Heart right ventricle (tissue), 16 donors: ENCODE measurements at places on chromosomes 4 and X. TPM values are rescaled to one million over a fixed set of nuclear protein-coding genes. Genes with fewer than 3 reads are reported as not detected.

GRCh38 chrX:40107291-40108161 is 9.8 kb upstream of the BCOR start:
- peak; percentile 36 for DNase-seq

- DNase-seq, result no peak
These were observed 2.8 kb downstream of the EREG start for GRCh38 chr4:74367656-74368290.

- DNase-seq, result no peak
These were observed 70.6 kb downstream of the TRAPPC11 start for GRCh38 chr4:183729430-183730328.

DNA sequence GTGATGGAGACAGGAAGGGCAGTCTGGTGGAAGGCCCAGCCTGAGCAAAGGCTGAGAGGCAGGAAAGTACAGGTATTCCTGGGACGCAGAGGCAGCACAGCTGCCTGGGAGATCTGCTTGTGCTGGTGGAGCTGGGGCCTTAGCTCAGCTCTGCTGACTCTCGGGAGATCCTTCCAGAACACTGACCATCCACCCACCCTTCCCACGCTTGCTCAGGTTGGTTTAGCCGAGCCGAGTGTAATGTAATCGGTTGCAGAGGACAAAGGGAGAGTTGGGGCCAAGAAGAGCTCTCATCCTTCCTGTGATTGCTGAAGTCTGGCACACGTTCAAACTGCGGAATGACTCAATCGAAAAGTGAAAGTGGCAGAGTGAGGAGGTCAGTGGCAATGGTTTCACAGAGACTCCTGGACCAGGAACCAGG is 43.1 kb upstream of the GPR78 start:
- DNase-seq, result peak; percentile 41

PAGE2B gene
- total RNA-seq, result not detected

DNA sequence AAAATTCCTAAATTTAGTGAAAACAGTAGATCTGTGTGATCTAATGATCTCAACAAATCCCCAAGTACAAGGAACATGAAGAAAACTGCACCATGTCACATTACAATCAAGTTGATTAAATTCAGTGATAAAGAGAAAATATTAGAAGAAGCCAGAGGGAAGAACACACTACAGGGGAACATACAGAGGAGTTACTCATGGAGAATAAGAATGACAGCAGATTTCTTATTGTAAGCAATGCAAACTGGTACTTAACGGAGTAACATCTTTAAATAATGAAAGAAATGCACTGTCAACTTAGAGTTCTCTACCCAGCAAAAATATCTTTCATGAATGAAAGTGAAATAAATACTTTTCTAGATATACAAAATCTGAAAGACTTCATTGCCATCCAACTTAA is 21.1 kb downstream of the TLL1 start:
- DNase-seq, result no peak

DNA sequence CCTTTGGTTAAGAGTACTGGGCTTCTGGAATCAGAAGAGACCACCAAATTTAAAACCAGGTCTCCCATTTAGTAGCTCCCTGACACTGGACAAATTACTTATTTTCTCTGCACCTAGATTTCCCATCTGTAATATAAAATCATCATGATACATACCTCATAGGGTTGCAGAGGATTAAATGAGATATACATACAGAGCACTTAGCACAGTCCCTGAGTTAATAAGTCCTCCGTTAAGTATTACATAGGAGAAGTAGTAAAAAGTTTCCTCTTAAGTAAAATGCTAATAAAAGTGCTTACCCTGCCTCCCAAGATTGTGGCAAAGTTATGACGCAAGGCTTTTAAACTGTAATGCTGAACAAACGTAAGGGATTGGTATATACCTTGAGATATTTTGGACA is 539 bp upstream of the CHIC1 start:
- DNase-seq, result no peak

- DNase-seq, result no peak
These were observed 8.0 kb downstream of the NUDT6 start for GRCh38 chr4:122914292-122914904.

GRCh38 chrX:120522820-120523219 is 37.9 kb downstream of the CUL4B start:
- DNase-seq, result no peak
